NCI-H187 (cell line): ENCODE measurements at places on chromosomes 12 and 14.

- no peak for DNase-seq
Measured at GRCh38 chr12:3105690-3106479, 28.7 kb downstream of the TSPAN9 start.

DNA sequence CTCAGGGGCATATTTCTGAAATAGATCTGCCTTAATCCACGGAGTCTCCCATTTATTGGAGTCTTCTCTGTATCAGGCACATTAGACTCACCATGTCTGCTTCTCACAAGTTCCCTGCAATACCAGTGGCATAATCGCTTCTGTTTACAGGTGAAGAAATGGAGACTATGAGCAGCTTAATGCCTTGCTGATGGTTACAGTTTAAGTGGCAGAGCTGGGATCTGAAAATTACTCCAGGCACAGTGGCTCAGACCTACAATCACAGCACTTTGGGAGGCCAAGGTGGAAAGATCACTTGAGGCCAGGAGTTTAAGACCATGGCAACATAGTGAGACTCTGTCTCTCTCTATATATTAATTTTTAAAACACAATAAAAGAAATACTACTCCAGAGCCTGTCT, 7.3 kb upstream of the RIC8B start:
- no peak for DNase-seq

GRCh38 chr12:41019461-41019860, 168.7 kb upstream of the PDZRN4 start:
- no peak for DNase-seq

- DNase-seq: peak; percentile 61
Measured at GRCh38 chr12:123043536-123044001, 63.1 kb downstream of the ARL6IP4 start.

DNA sequence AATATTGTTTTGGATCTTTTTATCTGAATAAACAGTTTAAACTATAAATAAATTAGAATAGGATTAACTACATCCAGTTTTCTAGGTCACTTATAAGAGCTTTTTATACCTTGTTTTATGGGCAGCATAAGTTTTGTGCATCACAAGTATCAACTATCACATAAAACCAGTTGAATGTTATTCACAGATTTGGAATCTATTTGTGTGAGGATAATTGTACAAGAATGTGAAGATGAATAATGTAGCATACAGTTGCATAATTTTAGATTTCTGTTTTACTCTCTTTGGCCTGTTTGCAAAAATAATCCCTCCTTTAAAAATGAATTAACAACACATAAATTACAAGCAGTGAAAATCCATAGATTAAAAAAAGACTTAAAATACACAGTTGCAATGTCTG, 88.8 kb downstream of the SCFD1 start:
- no peak for DNase-seq

DNA sequence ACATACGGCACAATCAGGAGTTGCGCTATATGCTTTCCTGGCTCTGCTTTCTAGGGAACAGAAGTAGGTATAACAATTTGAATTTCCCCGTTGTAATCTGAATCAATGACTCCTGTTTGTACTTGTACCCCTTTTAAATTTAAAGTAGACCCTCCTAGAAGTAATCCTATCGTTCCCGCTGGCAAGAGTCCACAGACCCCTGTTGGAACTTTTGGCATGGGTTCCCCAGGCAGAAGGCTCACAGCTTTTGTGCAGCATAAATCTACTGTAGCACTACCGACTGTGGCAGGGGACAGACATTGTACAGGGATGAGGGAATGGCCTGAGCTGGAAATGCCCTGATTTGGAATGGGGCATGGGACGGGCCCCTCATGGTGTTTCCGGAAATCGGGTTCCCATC, 705.2 kb downstream of the LRFN5 start:
- DNase-seq: no peak

DNA sequence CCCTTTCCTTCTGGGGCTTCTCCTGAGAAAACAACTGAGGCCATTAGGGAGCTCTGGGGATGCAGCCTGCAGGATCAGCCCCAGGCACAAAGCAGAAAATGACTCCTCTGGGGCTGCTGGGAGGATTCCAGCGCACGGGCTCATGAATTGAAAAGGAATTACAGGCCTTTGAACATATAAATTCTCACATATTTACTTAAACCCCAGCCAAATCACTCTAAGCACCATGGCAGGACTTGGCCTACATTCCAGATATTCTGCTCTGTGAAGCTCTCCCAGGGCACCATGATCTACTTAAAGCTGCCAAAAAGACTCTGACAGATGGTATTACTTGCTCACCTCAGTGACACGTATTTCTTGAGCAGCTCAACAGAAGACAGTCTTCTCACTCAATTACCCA, 87.2 kb downstream of the ZFC3H1 start:
- no peak for DNase-seq

GRCh38 chr14:68366656-68367055, 426.2 kb downstream of the ZFP36L1 start:
- no peak for DNase-seq

- DNase-seq: no peak
Measured at GRCh38 chr14:90828642-90829487, 12.6 kb upstream of the TTC7B start.

DNA sequence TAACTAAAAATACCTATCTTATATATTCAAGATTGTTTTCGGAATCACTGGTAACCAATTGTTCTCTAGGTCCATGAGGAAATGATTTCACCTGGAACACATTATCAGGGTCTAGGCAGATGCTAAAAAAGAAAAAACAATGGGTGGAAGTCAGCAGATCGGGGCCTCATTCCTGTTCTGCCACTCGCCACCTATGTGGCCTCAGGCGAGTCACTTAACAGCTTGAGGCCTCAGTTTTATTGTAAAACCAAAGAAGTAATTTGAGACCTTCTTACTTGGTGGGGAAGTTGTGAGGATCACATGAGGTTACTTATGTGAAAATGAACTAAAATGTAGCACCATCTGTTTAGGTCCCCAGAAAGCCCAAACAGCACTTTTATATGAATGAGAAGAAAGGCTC, 6.2 kb upstream of the RNASE10 start:
- no peak for DNase-seq

DNA sequence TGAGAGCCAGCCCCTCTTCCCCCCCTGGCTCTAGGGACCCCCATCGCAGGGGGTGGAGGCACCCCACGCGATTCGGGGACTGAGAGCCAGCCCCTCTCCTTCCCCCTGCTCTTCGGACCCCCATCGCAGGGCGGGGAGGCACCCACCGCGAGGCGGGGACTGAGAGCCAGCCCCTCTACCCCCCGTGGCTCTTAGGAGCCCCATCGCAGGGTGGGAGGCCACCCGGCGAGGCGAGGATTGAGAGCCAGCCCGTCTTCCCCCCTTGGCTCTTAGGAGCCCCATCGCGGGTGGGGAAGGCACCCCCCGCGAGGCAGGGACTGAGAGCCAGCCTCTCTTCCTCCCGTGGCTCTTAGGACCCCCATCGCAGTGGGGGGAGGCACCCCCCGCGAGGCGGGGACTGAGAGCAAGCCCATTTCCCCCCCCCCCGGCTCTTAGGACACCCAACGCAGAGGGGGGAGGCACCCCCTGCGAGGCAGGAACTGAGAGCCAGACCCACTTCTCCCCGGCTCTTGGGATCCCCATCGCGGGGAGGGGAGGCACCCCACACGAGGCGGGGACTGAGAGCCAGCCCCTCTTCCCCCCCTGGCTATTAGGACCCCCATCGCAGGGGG, 45.6 kb downstream of the DDX11 start:
- no peak for DNase-seq

DNA sequence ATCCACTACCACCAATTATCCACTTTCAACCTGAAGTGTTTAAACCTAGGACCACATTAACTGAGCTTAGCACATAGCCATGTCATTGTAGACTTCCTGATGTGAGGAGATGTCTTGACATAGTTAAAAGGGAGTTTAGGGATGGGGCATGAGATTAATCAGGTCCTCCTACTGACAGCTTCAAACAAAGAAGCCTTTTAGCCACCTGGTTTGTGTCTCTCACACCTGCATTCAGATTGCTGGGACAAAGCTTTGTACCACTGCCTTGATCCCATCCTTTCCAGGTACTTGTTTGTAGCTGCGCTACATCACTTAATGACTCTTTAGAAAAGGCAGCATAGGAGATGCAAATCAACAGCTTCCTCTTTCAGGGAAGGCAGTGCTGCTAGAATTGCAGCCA, 340.7 kb upstream of the DDHD1 start:
- DNase-seq: peak; percentile 85

GRCh38 chr12:122123051-122123760, 44.6 kb downstream of the MLXIP start:
- peak; percentile 16 for DNase-seq

GRCh38 chr12:87815771-87816585, 213.2 kb downstream of the C12orf50 start:
- no peak for DNase-seq

- DNase-seq: no peak
Measured at GRCh38 chr12:122790393-122791075, 16.2 kb downstream of the CCDC62 start.

- no peak for DNase-seq
Measured at GRCh38 chr12:5581019-5581418, 149.1 kb downstream of the NTF3 start.

DNA sequence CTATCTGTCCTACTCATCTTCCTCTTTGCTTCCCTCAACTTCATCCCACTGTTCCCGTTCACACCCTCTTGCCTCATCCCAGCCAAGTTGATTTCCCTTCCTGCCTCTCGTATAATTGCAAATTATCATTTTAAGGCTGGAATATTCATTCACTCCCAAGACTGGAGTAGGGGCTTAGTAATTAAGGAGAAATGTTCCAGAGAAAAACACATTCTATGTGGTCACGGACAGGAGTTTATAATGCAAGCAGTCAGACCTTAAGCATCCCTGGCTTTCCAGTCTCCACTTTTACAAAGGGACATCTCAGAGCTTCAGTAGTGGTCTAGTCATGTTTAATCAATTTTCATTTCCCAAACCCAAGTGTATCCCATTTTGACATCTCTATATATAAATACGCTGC, 54.9 kb downstream of the TMEM132D start:
- no peak for DNase-seq

DNA sequence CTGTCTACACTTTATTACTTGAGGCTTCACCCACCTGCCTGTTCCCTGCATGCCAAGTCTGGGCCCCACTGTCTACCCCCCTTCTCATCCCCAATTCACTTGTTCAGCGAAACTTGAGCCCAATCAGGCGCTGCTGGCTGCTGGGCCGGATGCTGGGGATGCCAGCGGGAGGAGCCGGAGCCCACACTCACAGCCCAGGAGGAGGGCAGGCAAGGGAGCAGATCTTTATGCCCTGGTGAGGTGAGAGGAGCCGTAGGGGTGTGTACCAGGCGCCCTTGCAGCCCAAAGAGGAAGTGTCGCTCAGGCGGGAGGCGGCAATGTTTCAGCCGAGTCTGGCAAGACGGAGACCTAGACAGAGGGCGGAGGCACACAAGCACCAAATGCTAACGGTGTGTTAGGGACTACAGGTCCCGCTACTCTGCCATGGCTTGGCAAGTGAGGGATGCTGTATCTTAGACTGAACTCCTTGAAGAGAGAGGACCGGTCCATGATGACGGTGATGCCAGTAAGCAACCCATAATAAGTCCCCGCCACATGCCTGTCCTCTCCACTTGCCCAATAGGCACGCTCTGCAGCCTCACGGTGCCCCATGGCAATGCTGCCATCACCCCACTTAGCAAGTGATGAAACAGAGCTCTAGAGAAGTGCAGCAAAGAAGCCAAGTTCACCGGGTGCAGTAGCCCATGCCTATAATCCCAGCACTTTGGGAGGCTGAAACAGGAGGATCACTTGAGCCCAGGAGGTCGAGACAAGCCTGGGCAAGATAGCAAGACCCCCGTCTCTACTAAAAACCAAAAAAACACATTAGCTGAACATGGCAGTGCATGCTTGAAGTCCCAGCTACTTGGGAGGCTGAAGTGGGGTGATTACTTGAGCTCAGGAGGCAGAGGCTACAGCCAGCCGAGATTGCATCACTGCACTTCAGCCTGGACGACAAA, 41.6 kb downstream of the LRRC74A start:
- DNase-seq: no peak

GRCh38 chr14:32054536-32054935, 22.6 kb upstream of the ARHGAP5 start:
- DNase-seq: no peak

- no peak for DNase-seq
Measured at GRCh38 chr12:89663577-89664357, 44.9 kb downstream of the ATP2B1 start.

DNA sequence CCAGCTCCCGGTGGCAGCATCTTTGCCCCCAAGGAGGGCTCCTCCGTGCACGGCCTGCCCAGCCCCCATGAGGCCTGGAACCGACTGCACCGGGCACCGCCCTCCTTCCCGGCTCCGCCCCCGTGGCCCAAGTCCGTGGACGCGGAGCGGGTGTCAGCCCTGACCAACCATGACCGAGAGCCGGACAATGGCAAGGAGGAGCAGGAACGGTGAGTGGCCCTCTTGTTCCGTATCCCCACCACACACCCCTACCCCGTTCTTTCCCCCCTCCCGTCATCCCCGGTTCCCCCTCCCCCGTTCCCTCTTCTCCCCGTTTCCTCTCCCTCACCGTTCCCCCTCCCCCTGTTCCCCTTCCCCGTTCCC, 28.3 kb downstream of the LRCOL1 start:
- DNase-seq: no peak

DNA sequence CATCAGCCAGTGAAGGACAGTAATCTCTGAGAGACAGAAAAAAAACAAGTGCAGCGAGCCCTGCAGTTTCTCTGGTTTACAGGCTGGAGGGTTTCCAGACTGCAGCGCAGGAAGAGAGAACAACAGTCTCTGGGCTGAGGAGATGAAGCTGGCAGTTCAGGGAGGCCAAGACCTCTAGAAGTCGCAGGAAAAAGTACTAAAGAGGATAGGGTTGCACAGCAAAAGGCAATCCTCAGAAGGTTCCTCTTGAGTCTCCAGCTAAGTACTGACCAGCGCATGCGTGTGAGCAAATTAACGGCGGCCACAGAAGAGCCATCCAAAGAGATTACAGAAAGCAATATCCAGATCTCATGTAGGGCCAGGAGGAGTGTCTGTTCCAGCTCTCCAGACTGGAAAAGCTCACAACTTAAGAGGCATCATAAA, 12.2 kb upstream of the CCDC60 start:
- no peak for DNase-seq

DNA sequence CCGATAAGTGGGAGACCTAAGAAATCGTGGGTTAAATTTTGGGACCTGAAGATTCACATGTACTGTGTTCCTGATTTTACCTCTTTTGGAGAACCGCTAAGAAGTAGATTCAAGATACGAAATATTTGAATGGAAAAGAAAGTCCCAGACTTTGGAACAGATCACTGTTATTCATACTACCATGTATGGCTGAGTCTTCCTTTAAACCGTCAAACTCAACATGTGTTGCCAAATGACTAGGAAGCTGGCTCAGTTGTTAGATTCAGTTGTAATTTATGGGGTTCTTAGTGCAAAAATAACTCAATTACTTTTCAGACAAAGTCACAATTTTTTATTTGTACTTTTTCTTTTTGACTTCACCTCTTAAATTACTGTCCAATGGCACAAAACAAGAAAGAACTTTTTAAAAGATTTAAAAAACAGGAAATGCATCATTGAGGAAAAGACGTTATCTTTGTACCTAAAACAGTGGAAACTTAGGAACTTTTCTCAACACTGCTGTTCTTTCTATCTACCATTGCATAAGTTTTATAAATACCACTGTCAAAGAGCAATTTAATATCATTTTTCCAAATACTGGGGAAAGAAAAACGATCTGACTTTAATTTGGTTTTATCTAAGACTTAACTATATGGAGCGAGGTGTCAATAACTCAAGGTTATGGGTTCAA, 15.7 kb downstream of the RERG start:
- no peak for DNase-seq
